ENCODE measurements at places on chromosomes 4 and X.
A peak's percentile ranks its signal among the peaks of the same experiment; 100 is the strongest.

GRCh38 chrX:82218361-82218760 lies 1016.5 kb downstream of the SH3BGRL start:
- no peak for DNase-seq

GRCh38 chr4:145870155-145871020 lies 68.2 kb downstream of the ZNF827 start:
- DNase-seq, result no peak

DNA sequence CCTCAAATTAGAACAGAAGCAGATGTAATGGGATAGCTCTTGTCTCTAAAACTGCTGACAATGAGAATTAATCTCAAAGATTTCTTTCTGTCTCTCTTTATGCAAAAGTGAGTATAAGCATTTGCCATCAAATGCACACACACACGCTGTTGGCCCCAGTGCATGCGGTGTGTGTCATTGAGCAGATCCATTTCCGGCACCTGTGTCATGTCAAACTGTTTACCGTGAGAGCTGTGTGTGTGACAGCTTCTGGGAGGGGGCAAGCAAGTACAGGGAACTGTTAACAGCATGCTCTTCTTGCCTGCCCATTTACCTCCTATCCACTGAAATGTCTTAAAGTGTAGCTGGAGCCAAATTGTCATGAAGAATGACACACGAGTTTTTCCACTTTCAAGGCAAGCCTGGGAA lies 297.9 kb upstream of the FAT4 start:
- DNase-seq, result no peak

DNA sequence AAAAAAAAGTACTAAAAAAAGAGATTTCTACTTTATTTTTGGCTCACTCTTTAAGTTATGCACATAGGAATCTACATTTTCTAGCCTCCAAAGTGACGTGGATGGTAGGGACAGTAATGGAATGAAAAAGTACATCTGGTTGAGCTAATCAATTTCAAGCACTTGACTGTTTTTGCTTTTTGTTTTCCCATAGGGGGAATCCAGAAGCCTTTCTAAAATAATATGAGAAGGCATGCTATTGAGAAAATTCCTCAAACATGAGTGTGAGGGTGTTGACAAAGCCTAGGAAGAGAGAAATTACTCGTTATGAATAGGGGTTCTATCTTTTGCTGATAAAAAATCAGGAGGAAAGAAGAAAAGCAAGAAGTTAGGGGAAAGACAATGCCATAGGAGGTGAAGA lies 242.5 kb upstream of the PUDP start:
- no peak for DNase-seq

DNA sequence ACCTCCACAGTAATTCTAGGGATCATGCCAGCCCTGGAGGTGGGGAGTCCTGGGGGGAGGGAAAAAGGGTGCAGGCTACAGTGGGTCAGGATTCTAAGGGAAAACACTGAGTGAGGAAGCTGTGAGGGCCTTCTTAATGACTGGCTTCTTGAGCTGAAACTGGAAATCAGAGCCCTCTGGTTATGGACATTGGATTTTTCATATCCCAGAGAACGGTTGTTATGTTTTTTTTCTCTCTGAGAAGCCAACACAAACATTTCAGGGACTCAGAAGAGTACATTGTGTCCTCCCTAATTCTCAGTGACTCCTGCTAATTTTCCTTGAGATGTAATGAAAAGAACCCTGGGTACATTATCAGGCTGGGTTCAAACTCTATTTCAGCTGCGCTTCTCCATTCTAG lies 162.4 kb upstream of the PRDX4 start:
- DNase-seq, result no peak

GRCh38 chrX:119895843-119896326 lies at the start of gene AKAP14:
Gene AKAP14 (plus strand): TSS chrX:119895893. CDS start chrX:119903224, 7,331 bp downstream.
- no peak for DNase-seq

GRCh38 chrX:100494646-100495370 lies 84.7 kb upstream of the PCDH19 start:
- DNase-seq, result no peak

GRCh38 chrX:139967750-139968149 lies 2.4 kb upstream of the CXorf66 start:
- DNase-seq, result no peak

DNA sequence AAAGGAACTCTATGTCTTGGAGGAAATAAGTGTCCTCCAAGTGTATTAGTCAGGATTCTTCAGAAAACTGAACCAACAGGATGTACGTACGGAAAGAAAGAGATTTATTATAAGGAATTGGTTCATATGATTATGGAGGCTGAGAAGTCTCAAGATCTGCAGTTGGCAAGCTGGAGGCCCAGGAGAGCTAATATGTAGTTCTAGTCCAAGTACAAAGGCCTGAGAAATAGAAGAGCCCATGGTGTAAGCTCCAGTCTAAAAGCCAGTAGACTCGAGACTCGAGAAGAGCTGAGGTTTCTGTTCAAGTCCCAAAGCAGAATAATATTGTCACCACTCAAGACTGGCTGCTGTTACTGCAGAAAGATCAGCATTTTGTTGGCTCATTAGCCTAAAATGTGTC lies 65.3 kb upstream of the EFNB1 start:
- no peak for DNase-seq

- no peak for DNase-seq
These were observed 3.5 kb upstream of the DDX60L start for GRCh38 chr4:168483811-168484210.

DNA sequence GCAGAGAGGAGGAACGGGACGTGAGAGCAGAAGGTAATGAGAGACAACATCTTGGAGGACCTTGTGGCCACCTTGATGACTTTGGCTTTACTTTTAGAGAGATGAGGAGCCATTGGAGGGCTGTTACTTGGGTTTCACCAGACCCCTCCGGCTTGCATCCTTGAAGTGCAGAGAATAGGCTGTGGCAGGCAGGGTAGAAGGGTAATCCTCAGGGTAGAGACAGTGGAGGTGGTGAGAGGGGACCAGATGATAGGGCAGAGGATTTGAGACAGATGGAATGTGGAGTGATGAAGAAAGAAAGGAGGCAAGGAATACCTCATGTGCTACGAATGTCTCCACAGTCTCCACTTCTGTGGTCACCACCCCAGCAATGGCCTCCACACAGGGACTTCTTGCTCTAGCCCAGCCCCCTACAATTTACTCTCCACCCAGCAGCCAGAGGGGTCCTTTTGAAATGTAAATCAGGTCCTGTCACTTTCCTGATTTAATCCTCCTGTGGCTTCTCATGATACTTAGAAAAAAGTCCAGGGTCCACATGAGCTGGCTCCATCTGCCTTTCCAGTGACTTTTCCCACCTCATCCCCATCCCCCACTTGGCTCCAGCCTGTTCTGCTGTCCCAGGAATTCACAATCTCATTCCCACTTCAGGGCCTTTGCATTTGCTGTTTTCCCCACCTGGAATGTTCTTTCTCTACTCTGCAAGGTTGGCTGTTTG lies 115.0 kb downstream of the PJA1 start:
- peak; percentile 54 for DNase-seq

DNA sequence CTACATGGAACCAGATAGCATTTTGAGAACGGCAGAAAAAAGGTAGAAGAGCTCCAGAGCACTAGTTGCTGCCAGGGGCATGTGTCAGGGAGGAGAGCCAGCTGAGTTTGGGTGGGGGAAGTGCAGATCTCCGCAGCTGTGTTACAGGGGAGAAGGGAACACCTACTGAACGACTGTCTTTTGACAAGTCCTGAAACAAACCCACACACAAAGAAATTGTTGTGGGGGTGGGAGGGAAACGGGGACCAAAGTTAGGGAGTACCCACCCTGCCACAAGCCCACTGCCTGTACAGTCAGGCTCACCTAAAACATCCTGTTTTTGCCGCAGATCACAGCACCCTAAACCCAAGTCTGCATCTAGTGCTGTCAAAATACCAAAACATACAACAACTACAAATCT lies 55.5 kb downstream of the LEF1 start:
- DNase-seq, result no peak

DNA sequence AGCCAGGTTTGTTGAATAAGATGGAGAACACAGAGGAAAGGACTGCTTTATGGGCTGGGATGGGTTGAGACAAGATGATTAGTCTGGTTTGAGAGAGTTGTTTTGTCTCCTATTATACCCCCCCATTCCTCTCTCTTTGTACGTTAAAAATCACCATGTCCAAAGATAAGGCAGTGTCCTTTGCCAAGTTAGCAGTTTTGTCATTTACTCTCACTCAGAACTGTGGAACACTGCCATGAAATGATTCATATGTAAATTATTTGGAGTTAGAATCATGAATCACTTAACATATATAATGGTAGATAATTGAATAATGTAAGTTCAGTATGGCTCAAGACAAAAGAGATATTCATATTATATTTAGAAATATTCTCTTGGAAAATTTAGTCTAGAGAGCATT lies 151.3 kb downstream of the DCLK2 start:
- DNase-seq, result no peak

GRCh38 chr4:171875291-171875690 lies 62.1 kb downstream of the GALNTL6 start:
- DNase-seq, result no peak

DNA sequence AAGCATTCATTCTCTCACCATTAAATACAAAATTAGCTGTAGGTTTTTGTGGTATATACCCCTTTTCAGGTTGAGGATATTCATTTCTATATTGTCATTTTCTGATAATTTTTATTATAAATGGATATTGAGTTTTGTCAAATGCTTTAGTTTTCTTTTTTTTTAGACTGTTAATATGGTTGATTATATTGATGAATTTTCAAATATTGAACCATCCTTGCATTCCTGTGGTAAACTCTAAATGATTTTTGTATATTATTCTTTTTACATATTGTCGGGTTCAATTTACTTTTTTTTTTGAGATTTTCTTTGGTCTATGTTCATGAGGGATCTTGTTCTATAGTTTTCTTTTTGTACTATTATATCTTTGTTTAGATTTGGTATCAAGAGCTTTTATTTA lies 165.1 kb downstream of the GPAT3 start:
- no peak for DNase-seq

DNA sequence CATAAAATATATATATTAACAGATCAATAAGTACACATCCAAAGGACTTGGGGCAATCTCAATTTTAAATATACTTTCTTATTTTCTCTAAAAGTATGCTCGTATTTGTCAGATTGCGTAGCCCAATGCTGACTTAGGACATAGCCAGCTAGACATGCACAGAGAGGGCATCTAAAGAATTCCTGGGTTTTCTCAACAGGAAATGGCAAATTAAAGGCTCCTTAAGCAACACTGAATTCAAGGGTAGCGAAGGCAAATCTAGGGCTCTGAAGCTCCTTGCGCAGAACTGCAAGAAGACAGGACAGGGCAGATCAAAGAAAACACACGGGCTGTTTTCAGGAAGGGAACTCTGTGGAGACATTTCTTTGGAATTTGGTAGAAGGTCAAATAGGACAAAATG lies 94.6 kb upstream of the FTHL17 start:
- no peak for DNase-seq

GRCh38 chrX:37746218-37746941 lies 33.5 kb upstream of the CYBB start:
- no peak for DNase-seq

DNA sequence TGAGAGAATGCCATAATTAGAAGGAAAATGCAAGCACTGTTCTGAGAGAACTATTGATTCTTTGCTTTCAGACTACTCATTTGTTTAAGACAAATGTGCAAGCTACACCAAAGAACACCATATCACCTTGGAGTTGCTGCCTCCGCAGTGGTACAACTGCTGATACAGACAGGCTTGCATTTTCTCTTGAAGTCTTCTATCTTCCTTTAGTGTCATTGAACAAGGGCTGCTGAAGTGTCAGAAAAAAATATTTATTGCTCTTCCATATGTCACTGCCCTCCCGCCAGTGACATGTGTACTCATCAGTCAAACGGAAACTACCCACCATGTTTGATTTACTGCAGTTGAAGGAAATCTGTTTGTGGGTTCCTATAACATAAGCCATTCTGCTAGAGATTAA lies 318.3 kb upstream of the MAGEB18 start:
- DNase-seq, result no peak

- no peak for DNase-seq
These were observed 123.9 kb upstream of the GC start for GRCh38 chr4:71907782-71908181.

- no peak for DNase-seq
These were observed 128.1 kb downstream of the TMEM164 start for GRCh38 chrX:110131031-110131430.

- no peak for DNase-seq
These were observed 174.9 kb upstream of the VEGFC start for GRCh38 chr4:176967586-176967985.

DNA sequence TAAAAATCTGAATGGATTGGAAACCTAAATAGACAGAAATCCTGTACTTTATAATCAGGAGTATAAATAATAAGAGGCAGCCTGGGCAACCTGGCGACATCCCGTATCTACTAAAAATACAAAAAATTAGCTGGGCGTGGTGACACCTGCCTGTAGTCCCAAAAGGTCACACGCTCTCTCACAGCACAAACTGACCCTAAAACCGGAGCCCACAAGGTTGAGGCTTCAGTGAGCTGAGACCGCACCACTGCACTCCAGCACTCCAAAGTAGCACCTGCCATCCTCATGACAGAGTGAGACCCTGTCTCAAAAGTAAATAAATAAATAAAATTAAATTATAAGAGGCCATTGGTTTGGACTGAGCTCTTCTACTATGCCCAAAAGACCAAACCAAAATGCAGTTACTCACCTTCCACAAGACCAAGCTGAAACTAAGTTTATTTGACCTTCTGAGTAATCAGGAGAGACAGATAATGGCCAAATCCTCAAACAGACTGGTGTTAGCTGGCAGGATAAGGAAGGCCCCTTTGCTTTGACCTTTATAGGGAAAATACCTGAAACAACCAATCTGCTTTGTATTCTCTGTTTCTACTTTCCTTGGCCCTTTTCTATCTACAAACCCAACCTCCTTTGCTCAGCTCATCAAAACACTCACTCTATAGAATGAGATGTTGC lies 3.2 kb upstream of the GRSF1 start:
- no peak for DNase-seq

GRCh38 chrX:154123241-154124219 lies 20.5 kb upstream of the OPN1LW start:
- DNase-seq, result no peak

GRCh38 chr4:45502471-45502870 lies 621.4 kb downstream of the GABRG1 start:
- DNase-seq, result no peak

- DNase-seq, result no peak
These were observed 36.8 kb downstream of the CC2D2A start for GRCh38 chr4:15506464-15506863.

GRCh38 chr4:84690481-84690880 lies 107.6 kb downstream of the CDS1 start:
- no peak for DNase-seq

- peak; percentile 47 for DNase-seq
These were observed 184.9 kb downstream of the NSUN7 start for GRCh38 chr4:40934676-40935075.

GRCh38 chr4:156873799-156874198 lies 97.8 kb downstream of the PDGFC start:
- no peak for DNase-seq

Data from coronary artery (tissue), 2 donors.